Lung microvascular endothelial cell (primary cell): ENCODE measurements at places on chromosomes 13 and 19. TPM values are rescaled to one million over a fixed set of nuclear protein-coding genes. Genes with fewer than 3 reads are reported as not detected.

GRCh38 chr19:51422053-51422448 is 4.6 kb upstream of the SIGLEC10 start:
- peak; percentile 78 for DNase-seq

DNA sequence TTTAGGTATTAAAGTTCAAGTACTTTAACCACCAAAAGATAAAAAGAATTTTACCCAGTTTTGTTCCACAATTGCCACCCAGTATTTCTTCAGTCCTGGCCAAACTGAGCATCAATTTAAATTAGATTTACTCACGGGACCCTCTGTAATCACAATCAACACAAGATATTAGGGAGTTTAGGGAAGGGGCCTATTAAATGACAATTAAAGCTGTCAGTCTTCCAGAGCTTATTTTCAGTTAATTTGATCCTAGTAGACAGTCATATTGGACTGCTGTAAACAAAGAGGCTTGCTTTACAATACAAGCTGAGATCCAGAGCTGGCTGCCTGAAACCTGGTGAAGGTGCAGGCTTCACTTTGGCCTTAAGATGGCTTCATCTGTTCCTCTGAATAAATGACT is 321.2 kb upstream of the NBEA start:
- DNase-seq, result no peak

Gene SERTAD1
- 15.7 and 27.8 TPM in 2 replicates for total RNA-seq

- DNase-seq, result no peak
Observed at GRCh38 chr19:13557756-13558398, 51.6 kb upstream of the CACNA1A start.

GRCh38 chr13:26495750-26496149 is 61.7 kb upstream of the WASF3 start:
- no peak for DNase-seq

DNA sequence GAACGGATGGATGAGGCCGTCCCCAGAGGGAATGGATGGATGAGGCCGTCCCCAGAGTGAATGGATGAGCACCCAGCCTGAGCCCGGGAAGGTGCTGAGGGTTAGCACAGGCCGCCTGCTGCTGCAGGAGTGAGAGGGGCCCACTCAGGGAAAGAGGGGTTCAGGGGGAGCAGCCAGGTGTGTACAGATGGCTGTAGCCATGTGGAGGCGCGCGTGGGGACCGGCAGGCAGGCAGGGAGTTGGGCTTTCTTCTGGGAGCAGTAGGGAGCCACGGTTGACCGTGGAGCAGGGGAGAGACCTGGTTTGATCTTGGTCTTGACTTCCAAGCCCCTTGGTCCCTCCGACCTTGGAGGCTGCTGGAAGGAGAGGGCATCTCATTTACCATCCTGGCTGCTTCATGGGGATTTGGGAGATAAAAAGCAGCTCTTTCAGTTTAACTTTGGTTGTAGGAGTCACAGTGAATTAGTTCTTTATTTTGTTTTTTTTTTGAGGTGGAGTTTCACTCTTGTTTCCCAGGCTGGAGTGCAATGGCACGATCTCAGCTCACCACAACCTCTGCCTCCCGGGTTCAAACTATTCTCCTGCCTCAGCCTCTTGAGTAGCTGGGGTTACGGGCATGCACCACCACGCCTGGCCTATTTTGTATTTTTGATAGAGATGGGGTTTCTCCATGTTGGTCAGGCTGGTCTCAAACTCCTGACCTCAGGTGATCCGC is 24.7 kb downstream of the ARID3A start:
- DNase-seq, result no peak

DNA sequence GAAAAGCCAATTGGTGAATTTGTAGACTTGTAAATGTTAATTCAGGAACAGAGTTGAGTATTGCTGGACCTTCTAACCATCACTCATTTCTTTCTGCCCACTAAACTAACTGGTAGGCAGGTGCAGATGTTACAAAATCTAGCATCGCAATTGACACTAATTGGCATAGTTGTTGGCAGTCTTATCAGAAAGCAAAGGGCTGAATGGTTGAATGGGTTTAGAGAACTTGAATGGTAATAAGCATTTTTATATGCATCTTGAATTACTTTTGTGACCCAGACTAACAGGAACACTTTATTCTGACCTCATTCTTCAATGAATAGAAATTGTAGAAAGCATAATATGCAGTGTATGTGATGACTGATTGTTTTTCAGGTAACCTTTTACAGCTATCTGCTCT is 189.1 kb downstream of the GGACT start:
- no peak for DNase-seq
